ENCODE measurements at places on chromosomes 7 and 10. TPM values are rescaled to one million over a fixed set of nuclear protein-coding genes. Genes with fewer than 3 reads are reported as not detected.

Gene HOXA9
- total RNA-seq, result 4.7 TPM

DNA sequence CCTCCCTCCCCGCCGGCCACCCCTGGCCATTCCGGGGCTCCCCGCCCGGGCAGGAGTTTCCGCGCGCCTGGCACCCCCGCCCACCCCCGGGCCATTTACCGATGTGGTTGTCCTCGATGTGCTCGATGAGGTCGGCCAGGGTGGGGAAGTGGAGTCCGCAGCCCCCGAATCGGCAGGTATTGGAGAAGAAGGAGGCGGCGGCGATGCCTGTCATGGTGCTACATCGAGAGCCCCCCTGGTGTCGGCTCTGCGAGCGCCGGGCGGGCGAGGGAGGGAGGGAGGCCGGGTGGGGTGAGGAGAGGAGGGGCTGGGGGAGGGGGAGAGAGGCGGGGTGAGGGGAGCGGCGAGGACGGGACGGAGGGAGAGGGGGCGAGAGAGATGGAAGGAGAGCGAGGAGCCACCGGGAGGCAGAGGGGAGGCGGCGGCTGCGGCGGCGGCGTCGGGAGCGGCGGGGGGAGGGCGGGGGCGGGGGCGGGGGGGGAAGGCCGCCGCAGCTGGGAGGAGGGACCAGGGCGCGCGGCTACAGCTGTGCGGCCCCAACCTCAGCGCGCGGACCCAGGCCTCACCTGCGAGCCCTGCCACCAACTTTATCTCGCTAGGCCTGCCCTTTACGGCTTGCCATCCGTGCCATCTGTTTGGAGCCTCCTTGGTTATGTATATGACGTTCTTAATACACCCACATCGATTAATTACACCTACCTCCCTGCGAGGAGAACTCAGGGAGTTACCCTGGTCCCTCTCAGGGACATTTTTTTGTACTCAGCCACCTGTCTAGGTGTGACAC, at the start of gene JAZF1:
Gene JAZF1 (minus strand): TSS at position 432 of the 784 bp plus-strand sequence.
- no peak for DNase-seq

GRCh38 chr10:133088179-133088955, 643 bp downstream of the ADGRA1 start:
- DNase-seq, result no peak

DNA sequence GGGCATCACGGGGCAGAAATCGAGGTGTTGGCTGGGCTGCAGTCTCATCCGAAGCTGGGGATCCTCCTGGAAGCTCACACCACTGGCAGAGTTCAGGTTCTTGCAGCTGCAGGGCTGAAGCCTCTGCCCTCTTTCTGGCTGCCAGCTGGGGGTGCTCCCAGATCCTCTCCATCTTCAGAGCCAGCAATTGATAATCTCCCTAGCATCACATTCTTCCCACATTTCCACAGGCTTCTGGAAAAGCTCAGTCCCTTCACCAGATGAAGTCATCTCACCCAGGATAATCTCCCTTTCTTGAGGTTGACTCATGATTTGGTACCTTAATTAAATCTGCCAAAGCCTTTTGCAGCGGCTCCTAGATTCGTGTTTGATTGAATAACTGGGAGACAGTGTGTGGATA, 55.2 kb downstream of the NRP1 start:
- DNase-seq, result no peak

- DNase-seq, result no peak
These were observed 225.2 kb upstream of the FZD1 start for GRCh38 chr7:91039033-91039432.

DNA sequence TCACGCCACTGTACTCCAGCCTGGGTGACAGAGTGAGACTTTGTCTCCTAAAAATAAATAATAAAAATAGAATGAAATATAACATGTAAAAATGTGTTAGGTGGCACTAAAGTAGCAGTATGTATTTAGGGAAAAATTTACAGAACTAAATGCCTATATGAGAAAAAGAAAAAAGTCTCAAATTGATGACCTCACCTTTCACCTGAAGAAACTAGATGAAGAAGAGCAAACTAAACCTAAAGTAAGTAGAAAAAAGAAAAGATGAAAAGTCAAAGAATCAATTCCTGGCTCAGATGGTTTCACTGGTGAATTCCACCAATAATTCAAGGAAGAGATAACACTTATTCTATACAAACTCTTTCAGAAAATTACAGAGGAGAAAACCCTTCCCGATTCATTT, 106.5 kb upstream of the NANOS1 start:
- no peak for DNase-seq

All from dermis microvascular lymphatic vessel endothelial cell (primary cell).